Glomerular endothelial cell (primary cell): ENCODE measurements at places on chromosomes 12 and 14. TPM values are rescaled to one million over a fixed set of nuclear protein-coding genes. Genes with fewer than 3 reads are reported as not detected.

DNA sequence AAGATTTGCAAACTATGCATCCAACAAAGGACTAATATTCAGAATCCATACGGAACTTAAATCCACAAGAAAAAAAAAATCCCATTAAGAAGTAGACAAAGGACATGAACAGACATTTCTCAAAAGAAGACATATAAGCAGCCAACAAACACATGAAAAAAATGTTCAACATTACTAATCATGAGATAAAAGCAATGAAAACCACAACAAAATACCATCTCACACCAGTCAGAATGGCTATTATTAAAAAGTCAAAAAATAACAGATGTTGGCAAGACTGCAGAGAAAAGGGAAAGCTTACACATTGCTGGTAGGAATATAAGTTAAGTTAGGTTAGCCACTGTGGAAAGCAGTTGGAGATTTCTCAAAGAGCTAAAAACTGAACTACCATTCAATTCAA lies 16.2 kb downstream of the CDK17 start:
- no peak for DNase-seq

- DNase-seq: no peak
Measured at GRCh38 chr14:57244106-57244505, 24.6 kb downstream of the EXOC5 start.

- DNase-seq: no peak
Measured at GRCh38 chr14:42070031-42070430, 463.4 kb downstream of the LRFN5 start.

ENDOU gene
- not detected in 2 replicates for total RNA-seq

DNA sequence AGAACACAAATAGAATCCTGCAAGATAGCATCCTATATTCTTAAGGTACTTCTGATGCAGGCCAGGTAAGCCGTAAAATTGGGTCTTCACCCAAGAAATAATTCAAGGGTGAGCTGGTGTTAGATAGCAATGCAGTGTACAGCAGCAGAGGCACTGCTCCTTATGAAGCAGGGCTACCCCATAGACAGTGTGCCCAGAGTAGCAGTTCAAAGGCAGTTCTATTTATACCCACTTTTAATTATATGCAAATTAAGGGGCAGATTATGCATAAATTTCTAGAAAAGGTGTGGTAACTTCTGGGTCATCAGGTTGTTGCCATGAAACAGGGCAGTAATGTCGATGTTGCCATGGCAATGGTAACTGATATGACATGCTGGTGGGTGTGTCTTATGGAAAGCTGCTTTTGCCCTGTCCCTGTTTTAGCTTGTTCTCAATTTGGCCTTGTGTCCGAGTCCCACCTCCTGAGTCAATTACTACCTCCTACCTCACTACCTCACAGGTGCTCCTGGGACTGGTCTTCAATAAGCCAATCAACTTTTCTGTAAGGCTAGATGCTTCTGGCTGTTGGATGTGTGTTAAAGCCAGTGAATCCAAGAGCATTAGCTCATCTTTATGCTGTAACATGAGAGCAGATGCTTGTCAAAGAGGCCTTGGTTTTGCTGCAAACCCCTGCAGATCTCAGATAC lies 61.0 kb downstream of the PPM1A start:
- DNase-seq: no peak

GRCh38 chr14:76067536-76067935 lies 82.0 kb downstream of the IFT43 start:
- no peak for DNase-seq

- no peak for DNase-seq
Measured at GRCh38 chr14:76870166-76870565, 44.0 kb downstream of the LRRC74A start.

ITGA5 gene
- 786 and 1,054 TPM in 2 replicates for total RNA-seq

DNA sequence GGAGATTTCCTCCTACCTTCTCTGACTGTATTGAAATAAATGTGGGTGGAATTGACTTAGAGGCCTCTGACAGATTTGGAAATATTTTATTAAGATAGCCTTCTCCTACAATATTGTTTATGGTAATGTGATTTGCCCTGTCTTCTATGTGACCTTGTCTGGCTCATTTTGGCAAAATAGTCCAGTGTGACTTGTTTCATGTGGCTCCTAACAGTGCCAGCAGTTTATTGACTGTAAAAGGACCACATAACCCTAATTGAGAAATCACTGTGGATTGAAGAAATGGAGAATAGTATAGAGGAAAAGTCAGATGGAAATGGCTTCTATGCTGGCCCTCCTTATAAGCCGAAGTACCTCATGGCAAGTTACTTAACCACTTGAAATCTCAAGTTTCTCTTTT lies 170.9 kb upstream of the PTPRQ start:
- DNase-seq: no peak

GRCh38 chr14:55625481-55625880 lies 45.5 kb downstream of the KTN1 start:
- DNase-seq: no peak

MEG3 gene
- 134 and 219 TPM in 2 replicates for total RNA-seq

- DNase-seq: no peak
Measured at GRCh38 chr12:82176761-82177490, 181.3 kb downstream of the CCDC59 start.

ACVR1B gene
- total RNA-seq: 5.2 and 9.0 TPM in 2 replicates

GRCh38 chr12:25710128-25710527 lies 157.0 kb upstream of the LMNTD1 start:
- no peak for DNase-seq

DNA sequence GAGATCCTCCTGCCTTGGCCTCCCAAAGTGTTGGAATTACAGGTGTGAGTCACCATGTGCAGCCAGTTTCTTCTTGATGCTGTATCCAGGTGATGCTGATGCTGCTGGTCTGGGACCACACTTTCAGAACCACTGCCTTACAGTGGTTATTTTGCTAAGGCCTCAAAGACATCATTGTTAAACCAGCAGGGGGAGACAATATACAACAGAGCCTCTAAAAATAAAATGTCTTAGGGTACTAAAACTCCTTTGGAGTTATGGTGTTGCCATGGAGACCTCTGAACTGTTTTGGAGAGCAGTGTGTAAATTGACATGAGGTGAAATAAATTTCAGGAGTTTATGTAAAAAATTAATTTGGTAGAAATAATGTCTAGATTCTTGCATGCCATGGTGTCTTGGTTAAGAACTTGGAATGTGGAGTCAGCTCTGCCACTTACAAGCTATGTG lies 1.1 kb upstream of the ARG2 start:
- peak; percentile 79 for DNase-seq

TAPBPL gene
- total RNA-seq: 32.8 and 38.7 TPM in 2 replicates

GRCh38 chr14:105093431-105094192 lies 28.4 kb upstream of the GPR132 start:
- no peak for DNase-seq

DNA sequence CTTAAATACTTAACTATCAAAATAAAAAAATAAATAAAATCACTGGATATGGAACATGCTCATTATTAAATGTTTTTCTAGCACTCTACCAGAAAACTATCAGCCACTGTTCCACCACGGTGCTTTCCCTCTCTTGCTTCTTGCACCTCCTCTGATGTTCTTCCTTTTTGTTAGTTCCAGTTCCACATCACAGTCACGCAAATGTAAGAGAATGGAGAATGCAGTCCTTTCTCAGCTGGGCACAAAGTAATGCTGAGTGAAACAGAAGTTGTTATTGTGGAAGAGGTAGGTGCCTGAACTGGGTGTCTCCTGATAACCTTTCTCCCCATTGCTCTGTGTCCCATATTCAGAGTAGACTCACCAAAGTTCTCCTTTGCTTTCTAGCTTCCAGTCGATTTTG lies 1116.9 kb upstream of the TMEM132C start:
- no peak for DNase-seq
